ENCODE measurements at places on chromosomes 16 and 17. TPM values are rescaled to one million over a fixed set of nuclear protein-coding genes. Genes with fewer than 3 reads are reported as not detected.

DNA sequence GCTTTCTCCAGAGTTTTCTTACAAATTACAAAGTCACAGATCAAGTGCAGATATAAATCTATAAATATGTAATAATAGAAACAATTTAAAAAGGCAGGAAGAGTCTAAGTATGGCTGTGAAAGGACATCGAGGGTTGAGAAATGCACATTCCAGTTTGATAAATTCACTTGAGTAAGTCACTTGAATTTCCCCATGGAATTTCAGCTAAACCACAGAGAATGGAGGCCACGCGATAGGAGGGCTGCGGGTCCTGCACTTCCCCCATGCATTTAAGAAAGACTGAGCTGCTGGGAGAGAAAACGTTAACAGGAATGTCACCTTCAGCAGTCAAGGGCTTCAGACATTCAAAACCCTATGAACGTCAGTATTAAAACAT lies 6.1 kb upstream of the MXRA7 start:
- H3K36me3 ChIP-seq: peaks cover 61% of the 10 kb centered on the region
- peak; percentile 85 for DNase-seq
- peak overlapping the region; percentile 81 for H3K4me3 ChIP-seq
- H3K27ac ChIP-seq: peak overlapping the region; percentile 98

DNA sequence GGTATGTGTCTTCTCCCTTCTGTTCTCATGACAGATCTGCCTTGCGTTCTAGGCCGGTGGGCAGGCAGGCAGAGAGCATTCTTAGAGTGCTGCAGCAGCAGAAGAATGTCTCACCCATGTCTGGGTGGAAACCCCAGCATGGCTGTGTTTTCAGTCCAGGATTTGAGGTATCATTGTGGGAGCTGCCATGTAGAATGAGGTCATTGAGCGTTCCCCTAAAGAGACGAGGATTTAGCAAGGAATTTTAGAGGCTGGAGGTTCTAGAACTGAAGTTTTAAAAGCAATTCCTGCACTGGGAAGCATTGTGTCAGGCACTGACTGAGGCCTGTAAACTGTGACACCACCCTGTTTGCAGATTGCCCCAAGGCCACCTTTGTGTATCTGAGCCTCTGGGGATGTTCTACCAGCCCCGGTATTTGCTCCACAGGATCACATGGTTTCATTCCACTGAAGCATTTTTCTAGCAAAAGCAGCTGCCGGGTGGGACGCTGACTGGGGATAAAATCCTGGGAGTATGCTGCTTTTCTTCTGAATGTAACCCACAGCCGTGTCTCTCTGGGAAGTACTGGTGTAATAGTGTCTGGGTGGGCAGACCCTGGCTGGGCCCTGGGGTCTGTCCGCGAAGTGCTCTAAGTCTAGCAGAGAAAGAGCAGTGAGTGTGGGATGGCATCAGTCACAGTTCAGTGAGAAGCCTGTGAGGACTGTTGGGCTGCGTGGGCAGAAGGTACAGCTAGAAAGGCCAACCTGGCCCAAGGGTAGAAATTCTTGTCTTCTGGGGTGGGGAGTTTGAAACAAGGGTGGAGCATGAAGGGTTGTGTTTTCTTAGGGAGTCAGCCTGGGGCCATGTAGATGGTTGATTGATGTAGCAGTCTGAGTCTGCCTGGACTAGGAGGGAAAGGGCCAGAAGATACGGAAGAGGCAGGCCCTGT lies 30.2 kb downstream of the PLCD3 start:
- no peak for DNase-seq
- H3K27me3 ChIP-seq: peaks cover 6% of the 10 kb centered on the region
- peaks cover 15% of the 10 kb centered on the region for H3K4me1 ChIP-seq
- H3K4me3 ChIP-seq: no peak overlapping the region

DNA sequence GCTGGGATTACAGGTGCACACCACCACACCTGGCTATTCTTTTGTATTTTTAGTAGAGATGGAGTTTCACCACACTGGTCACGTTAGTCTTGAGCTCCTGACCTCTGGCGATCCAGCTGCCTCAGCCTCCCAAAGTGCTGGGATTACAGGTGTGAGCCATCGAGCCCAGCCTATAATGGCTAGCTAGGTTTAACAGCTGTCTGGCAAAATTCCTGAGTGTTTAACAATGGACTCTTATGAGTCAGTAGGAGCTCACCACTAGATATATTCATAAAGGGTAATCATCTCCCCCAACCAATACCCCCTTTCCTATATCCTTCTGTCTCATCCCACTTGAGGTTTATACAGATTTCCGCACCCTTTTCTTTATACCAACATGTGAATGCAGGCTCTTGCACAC lies 91.5 kb upstream of the CDH13 start:
- no peaks in the 10 kb centered on the region for H3K4me1 ChIP-seq
- H3K27ac ChIP-seq: no peak overlapping the region

DNA sequence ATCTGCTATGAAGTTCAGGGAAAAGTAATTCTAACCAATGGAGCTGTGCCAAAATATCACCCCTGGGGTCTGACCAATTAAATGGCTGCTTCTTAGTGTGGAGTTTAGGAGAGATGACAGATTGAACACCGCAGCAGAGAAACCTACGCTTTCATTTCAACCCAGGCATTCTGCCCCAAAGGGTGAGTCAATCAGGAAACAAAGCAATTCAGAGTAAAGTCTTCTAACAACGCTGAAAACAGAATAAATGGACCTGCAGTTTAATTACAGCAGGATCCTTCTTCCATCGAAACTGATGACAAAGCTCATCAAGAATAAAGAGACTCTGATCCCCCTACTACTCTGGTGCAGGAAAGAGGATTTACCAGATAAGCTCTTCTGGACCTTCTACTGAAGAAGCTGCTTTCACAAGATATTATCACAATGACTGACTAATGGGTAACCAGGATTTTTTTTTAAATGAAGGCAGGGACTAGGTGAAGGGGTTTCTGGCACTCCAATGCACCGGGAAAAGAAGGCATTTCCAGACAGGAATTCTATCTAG lies 16.7 kb downstream of the RFFL start:
- H3K27ac ChIP-seq: 0 out of 2 replicates have a peak overlapping the region, but pooled peaks have one; percentile 4
- no peak overlapping the region for H3K4me3 ChIP-seq
- DNase-seq: no peak
- no peaks in the 10 kb centered on the region for H3K36me3 ChIP-seq
- peaks cover 19% of the 10 kb centered on the region for H3K4me1 ChIP-seq

- H3K4me3 ChIP-seq: no peak overlapping the region
- no peak for DNase-seq
- H3K27ac ChIP-seq: no peak overlapping the region
- H3K4me1 ChIP-seq: peaks cover 17% of the 10 kb centered on the region
- peaks cover 11% of the 10 kb centered on the region for H3K36me3 ChIP-seq
Observed at GRCh38 chr17:2611627-2612026, 18.2 kb downstream of the PAFAH1B1 start.

GRCh38 chr17:40307001-40307730 lies 1.8 kb upstream of the RARA start:
- no peaks in the 10 kb centered on the region for H3K36me3 ChIP-seq
- peaks cover 2% of the 10 kb centered on the region for H3K27me3 ChIP-seq
- no peak overlapping the region for H3K27ac ChIP-seq
- no peak overlapping the region for H3K4me3 ChIP-seq
- peak; percentile 56 for DNase-seq

DNA sequence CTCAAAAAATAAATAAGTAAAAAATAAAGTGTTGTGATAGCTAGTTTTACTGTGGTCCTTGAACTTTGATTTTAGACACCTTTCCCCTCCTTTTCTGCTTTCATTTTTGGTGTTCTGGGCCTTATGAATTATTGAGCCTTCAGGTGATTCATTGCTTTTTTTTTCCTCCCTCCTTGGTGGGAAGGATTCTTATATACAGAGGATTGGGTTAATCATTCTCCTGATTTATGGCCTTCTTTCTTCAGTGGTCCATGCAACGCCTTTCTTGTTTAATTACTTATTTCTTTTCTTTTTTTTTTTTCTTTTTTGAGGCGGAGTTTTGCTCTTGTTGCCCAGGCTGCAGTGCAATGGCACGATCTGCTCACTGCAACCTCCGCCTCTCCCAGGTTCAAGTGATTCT lies 8.0 kb upstream of the MYL4 start:
- no peak for DNase-seq
- peaks cover 2% of the 10 kb centered on the region for H3K27me3 ChIP-seq
- H3K27ac ChIP-seq: no peak overlapping the region
- H3K36me3 ChIP-seq: no peaks in the 10 kb centered on the region
- peaks cover 31% of the 10 kb centered on the region for H3K4me1 ChIP-seq
- no peak overlapping the region for H3K4me3 ChIP-seq

DNA sequence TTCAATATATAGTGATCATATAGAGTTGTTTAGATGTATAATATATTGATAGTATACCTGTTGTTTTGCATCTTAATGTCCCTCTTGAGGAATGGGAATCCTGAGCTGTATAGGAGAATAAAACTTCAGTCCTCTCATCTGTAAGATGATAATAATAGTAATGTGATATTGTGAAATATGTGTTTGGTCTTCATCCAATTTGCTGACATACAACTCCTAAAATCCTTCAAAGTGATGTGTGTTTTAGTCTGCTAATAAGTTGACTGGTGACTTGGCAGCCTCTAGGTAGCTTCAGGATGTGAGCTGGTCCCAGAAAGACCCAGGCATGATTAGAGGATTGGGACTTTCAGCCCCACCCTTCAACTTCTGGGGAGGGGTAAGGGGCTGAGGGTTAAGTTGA lies 22.8 kb upstream of the NFAT5 start:
- no peak overlapping the region for H3K27ac ChIP-seq
- no peak overlapping the region for H3K4me3 ChIP-seq
- H3K27me3 ChIP-seq: peaks cover 2% of the 10 kb centered on the region
- no peaks in the 10 kb centered on the region for H3K36me3 ChIP-seq
- H3K4me1 ChIP-seq: peaks cover 31% of the 10 kb centered on the region

DNA sequence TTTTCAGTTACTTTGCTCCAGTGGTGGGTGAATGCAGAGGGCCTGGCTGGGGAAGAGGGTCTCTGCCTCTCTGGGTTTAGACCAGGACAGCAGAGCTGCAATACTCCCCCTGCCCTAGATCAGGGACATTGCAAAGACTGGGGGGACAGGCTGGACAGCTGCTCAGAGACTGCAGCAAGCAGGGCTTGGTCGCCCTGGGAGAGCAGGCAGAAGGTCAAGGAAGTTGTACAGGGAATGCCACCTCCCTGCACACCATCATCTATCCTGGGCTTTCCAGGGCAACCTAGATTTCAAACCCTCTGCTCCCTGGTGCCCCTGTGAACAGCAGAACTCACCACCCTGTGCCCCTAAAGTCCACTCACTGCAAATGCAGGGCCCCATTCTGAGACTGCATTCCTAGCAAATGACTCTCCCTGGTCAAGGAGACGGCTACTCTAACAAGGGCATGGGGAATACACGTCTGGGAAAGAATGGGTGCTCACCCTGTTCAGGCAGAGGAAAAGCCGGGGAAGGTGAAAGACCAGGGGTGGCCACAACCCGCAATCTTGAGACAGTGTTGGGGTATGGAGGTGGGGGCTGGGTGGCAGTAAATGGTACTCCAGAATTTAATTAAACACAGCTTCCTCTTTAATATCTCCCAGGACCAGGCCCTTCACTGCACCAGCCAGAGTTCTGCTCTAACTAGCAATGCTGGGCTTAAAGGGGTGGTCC lies 1.0 kb downstream of the KIFC3 start:
- peaks cover 55% of the 10 kb centered on the region for H3K4me1 ChIP-seq
- H3K36me3 ChIP-seq: peaks cover 21% of the 10 kb centered on the region
- peaks cover 1% of the 10 kb centered on the region for H3K27me3 ChIP-seq
- H3K27ac ChIP-seq: peak overlapping the region; percentile 94
- peak overlapping the region; percentile 94 for H3K4me3 ChIP-seq

GRCh38 chr17:16480995-16481394 lies 11.0 kb downstream of the LRRC75A start:
- DNase-seq: no peak
- no peaks in the 10 kb centered on the region for H3K36me3 ChIP-seq
- H3K4me1 ChIP-seq: peaks cover 33% of the 10 kb centered on the region
- H3K27ac ChIP-seq: no peak overlapping the region
- no peak overlapping the region for H3K4me3 ChIP-seq

- no peak overlapping the region for H3K27ac ChIP-seq
- peaks cover 39% of the 10 kb centered on the region for H3K4me1 ChIP-seq
- peaks cover 17% of the 10 kb centered on the region for H3K27me3 ChIP-seq
- DNase-seq: no peak
- H3K36me3 ChIP-seq: no peaks in the 10 kb centered on the region
- no peak overlapping the region for H3K4me3 ChIP-seq
Observed at GRCh38 chr17:55606488-55606815, 95.2 kb upstream of the SMIM36 start.

DNA sequence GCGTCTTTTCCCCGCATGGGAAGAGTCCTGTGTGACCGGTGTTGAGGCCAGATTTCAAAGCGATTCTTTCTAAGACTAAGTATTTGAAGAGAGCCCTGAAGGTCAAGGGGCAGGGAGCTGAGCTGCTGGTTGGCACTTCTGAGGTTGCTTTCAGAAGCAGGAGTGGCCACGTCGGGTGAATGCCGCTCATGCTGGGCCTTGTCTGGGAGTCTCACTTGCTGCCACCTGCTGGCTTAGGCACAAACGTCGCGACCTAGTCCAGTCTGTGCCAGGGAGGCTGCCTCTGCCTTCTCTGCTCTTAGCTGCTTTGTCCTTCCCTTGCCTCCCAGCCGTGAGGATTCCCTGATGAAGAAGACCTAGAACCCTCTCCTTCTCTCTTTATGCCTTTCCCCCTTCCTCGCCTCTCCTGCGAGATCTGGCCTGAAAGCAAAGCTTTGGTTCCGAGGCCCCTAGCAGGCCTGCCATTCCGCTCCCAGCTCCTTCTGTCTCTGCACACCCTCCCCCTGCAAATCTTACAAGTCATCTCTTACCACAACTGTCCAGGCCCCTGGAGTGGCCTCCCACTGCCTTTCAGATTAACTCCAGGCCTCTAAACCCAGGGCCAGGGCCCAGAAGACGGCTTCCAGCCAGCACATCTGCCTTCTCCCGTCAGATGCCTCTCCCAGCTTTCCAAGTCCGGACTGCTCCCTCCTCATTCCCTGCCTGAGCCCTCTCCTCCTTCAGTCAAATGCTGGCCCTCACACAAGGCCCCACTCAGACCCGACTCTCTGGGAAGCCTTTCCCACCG lies 11.4 kb downstream of the CTNS start:
- peaks cover 13% of the 10 kb centered on the region for H3K4me1 ChIP-seq
- no peak overlapping the region for H3K4me3 ChIP-seq
- no peaks in the 10 kb centered on the region for H3K27me3 ChIP-seq

DNA sequence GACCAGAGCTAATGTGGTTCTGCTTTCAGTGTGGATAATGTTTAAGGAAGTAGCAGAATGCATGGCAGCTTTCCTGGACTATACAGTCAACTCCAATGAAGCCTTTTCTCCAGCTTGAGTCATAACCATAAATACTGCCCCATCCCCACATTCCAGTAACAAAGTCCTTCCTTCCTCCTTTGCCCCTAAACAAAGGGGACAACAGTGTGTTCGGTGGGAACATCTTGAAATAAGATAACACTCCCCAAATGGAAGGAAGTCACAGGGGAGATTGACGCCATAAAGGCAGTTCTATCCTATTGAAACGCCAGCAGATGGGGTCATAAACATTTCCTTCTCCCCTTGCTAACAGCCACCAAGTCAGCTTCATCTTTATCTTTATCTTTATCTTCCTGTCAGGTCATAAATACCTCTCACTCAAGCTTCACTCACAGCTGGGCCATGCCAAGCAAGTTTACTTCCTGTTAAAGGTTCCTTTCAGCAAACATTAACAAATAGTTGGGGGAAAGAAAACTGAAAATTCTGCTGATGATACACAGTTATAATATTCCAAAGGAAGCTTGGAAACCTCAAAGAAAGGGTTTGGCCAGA lies 136.7 kb downstream of the SNX11 start:
- peaks cover 61% of the 10 kb centered on the region for H3K4me1 ChIP-seq
- H3K27me3 ChIP-seq: peaks cover 2% of the 10 kb centered on the region
- peak overlapping the region; percentile 77 for H3K27ac ChIP-seq
- H3K36me3 ChIP-seq: no peaks in the 10 kb centered on the region

The SYT17 gene
- total RNA-seq: not detected

The LPO gene
- not detected for total RNA-seq

The WNT3 gene
- 2.4 TPM for total RNA-seq

The KRTAP4-1 gene
- total RNA-seq: not detected

The XAF1 gene
- total RNA-seq: 3.0 TPM

The EVPL gene
- not detected for total RNA-seq

The SPATA22 gene
- not detected for total RNA-seq

The HES7 gene
- total RNA-seq: 0.36 TPM

The BRIP1 gene
- total RNA-seq: 4.4 TPM

The PLXDC1 gene
- 1.1 TPM for total RNA-seq

The AATK gene
- 0.85 TPM for total RNA-seq

Data from HFFc6 (cell line).